Cardiac septum (tissue), 1 donor: ENCODE measurements at places on chromosomes 2 and 18. TPM values are rescaled to one million over a fixed set of nuclear protein-coding genes. Genes with fewer than 3 reads are reported as not detected.

GRCh38 chr18:49207361-49207760 lies 253.1 kb downstream of the DYM start:
- no peak for DNase-seq

DNA sequence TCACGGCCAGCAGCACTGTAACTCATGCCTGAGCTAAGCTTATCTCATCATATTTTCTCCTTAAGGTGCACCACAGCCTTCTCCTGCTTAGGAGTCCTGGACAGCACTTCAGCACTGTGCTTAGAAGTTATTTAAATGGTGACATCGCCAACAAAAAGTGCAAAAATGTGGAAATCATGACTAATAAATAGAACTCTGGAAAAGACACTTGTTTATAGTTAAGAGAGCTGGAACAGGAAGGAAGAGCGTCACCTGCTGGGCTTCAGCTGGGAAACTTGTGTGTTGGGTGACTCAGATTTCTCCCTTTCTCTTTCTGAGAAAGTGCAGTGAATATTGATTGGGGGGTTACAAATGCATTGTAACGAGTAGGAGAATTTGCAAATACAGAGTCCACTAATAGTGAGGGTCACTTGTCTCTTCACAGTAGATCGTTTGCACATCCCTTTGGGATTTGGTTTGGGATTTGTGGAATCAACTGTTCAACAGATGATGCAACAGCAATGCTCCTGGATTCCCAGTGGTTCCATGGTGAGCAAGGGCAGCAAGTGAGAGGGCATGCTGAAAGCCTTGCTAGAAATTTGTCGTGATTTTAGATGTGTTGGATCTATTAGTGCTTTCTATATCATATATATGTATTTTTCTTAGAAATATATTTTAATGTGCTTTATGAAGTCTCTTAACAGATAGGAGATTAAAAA lies 84.2 kb downstream of the DOK6 start:
- no peak for DNase-seq

- DNase-seq, result no peak
Measured at GRCh38 chr2:219709331-219709761, 81.9 kb downstream of the SLC4A3 start.

DNA sequence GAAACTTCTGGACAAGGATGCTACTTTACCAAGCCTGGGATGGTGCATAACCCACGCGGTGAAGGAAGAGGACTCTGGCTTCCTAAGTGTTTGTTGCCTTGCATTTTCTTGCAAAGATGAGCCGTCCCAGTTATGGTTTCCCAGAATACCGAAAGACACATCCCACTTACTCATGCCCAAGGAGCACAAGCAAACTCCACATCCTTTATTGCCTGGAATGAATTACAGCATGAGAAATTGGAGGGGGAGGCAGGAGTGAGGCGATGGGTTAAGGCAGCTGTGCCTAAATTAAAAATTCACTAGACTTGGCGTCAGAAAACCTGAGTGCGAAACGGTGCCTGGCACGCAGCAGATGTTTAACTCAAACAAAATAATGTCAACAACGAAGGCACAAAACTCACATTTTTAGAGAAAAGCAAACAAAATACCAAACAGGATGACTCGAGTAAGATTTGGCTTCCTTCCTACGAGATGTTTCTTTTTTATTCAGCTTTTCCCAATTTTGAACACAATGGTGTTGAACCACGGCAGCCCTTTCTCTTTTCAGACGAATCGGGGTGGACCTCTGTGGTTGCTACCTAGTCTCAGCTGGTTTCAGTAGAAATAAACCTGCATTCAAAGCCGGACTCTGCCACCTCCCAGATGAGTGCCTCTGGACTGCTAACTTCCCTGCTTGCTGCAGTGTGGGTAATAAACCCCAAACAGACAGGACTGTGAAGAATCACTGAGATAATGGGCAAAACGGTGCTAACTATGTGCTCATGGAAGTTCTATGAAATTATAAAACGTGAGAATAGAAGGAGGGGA lies 100.3 kb upstream of the NCK2 start:
- DNase-seq, result no peak

Gene INO80C
- total RNA-seq, result 21.8 TPM

DNA sequence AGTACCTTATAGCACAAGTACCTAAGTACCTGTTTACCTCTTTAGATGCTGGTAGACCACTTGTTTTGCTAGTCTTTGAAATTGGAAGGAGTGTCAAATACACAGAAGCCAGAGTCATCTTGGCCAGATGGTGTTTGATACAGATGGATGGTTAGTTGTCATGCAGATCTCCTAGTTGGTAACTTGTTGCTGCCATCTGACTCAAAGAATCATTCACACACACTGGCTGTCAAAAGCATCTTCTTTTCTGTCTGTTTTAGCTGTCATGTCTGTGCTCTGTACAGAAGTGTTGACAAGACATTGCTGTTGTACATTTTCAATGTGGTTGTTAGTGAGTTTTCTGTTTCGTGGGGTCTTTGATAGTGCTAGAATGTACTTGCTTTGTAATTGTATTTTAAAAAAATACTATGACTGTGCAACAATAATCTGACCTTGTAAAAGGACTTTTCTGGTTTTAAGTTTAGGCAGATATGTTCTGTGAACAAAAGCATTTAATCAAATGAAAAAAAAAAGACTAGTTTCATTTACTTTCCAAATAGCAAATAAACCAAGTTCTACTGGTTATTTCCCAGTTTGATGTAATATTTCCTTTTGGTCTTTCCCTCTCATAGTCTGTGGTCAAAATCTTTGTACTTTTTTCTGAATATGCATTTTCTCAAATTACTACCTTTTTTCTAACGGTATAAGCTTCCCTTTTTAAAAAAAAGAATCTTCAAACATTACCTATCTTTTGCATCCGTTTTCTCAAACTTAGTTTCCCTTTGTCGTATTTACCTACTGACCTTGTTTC lies 39.9 kb downstream of the TANK start:
- no peak for DNase-seq

GRCh38 chr2:174704642-174705041 lies 59.6 kb downstream of the CHRNA1 start:
- no peak for DNase-seq

Gene TEKT4
- 0.32 TPM for total RNA-seq

GRCh38 chr2:119252186-119253113 lies 28.8 kb downstream of the STEAP3 start:
- DNase-seq, result peak; percentile 59

GRCh38 chr2:35454966-35455638 lies 900.5 kb upstream of the CRIM1 start:
- DNase-seq, result no peak

Gene LIMS4
- total RNA-seq, result 4.5 TPM

DNA sequence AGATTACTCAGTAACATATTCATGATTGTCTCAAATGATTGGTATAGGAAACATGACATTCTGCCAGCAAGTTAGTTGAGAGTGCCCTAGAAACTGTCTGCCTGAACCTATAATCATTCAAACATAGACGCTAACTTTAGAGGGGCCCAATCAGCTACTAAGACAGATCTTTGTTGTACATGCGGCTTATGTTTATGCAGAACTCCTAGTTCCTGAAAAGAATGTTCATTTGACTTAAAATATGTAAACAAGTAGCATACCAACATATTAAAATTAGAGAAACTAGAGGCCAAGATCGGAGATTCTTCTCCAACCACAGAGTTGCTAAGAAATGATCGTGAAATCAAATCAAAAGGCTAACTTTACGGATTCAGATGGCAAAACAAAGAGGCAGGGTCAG lies 4.2 kb upstream of the METAP1D start:
- no peak for DNase-seq

DNA sequence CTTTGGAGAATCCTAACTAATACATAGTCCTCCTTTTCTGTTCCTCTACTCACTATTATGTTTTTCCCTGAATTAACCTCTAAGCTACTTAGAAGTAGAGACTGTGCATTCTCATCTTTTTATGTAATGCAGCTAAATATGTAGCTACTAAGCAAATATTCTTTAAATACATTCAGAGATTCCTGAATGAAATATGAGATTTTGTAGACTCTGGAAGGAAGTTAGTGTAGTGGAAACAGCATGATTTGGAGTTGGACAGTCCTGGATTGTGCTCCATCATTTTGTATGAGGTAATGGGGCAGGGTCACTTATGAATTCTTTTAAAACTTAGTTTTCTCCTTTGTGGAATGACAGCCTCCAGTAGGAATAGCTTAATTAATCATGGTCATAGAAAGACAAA lies 24.7 kb upstream of the NT5C1B start:
- no peak for DNase-seq

DNA sequence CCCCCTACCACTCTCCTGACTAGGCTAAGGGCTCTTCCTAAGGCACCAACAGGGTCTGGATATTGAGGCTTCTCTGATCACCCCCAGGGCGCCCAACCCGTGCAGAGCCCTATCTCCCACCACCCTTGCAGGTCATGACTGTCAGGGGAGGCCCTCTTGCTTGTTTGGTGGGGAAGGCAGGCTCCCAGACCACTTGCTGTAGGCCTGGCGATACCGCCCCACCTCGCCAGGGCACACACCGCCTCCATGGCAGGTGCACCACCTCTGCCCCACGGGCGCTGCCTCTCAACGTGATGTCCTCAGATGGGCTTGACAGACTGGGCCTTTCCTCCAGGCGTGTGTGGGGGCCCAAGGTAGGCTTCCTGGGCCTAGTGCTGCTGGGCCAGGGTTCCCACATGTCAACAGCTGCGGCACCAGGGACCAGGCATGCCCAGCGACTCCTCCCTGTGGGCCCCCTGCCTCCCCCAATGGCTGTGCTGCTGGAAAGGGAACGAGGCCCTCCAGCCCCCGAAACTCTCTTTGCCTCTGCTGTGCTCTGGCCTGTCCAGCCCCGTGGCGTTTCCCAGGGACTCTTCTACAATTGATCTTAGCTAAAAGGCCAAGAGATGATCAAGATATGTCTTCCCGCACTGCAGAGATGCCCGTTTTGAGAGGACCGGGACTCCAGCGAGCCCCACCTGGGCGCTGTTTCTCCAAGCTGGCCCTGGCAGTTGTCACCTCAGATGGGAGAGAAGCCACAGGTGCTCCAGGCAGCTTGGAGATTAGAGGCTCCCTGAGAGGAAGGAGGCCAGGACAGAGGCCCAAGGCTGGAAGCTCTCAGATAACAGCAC lies 7.5 kb downstream of the NPPC start:
- peak; percentile 41 for DNase-seq

GRCh38 chr2:170819680-170820664 lies 3.3 kb downstream of the GAD1 start:
- DNase-seq, result no peak

DNA sequence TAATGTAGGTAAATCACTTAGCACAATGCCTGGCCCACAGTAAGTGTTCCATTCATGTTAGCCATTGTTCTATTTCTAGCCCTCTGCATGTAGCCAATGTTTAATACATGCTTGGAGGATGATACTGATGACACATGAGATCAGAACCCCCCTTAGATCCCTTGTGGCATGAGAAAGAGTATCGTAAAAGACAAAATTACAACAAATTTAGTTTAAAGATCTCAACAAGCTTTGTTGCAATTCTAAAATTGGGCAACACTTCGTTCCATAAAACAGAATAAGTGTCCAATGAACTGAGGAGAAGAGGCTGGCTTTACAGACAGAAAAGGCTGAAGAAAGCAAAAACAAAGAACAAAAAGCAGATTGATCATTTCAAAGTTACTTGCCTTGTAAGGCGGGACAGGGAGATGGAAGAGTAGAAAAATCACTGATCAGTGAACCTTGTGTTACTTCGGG lies 148.7 kb upstream of the SLC1A4 start:
- no peak for DNase-seq

Gene PROM2
- 0.83 TPM for total RNA-seq

Gene CNNM4
- 36.8 TPM for total RNA-seq

DNA sequence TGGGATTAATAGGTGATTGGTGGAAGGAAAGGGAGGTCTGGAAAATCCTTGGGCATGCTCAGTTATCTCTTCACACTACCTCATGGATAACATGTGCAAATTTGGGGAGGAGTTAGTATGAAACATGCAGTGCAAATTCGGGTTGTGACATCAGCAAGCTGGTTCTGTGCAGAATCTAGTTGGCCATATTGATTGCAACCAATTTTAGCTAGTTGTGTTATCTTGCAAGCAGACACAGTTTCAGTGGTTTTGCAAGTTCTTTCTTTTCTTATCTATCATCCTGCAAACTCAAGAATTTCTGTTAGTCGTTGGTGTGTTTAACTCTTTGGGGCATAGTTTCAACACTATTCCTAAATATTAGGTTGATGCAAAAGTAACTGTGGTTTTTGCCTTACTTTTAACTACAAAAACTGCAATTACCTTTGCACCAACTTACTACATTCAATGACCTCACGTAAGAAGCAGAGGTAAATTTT lies 135.4 kb downstream of the PTH2R start:
- DNase-seq, result no peak

Gene ASB3
- total RNA-seq, result 9.2 TPM

- DNase-seq, result no peak
Measured at GRCh38 chr2:72983500-72984161, 66.3 kb downstream of the EMX1 start.

GRCh38 chr2:74816540-74817303 lies 17.2 kb upstream of the HK2 start:
- DNase-seq, result no peak

- DNase-seq, result no peak
Measured at GRCh38 chr2:68847751-68848150, 23.4 kb downstream of the BMP10 start.

- DNase-seq, result no peak
Measured at GRCh38 chr2:85066006-85066740, 67.0 kb upstream of the TCF7L1 start.

Gene UGT1A3
- not detected for total RNA-seq

DNA sequence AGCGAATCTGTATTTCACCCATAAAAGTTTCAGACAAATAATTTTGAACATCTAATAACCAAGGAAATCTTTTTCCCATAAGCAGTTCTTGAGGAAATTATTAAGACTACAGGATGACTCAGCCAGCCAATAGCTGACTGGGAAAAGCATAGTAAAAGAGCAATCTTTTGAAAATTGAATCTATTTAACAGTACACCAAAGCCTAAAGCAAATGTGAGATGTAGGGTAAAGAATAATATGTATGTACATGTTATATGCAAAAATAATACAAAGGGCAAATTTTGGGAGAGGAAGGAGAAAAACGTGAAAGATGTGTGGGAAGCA lies 12.6 kb upstream of the KDSR start:
- DNase-seq, result no peak

DNA sequence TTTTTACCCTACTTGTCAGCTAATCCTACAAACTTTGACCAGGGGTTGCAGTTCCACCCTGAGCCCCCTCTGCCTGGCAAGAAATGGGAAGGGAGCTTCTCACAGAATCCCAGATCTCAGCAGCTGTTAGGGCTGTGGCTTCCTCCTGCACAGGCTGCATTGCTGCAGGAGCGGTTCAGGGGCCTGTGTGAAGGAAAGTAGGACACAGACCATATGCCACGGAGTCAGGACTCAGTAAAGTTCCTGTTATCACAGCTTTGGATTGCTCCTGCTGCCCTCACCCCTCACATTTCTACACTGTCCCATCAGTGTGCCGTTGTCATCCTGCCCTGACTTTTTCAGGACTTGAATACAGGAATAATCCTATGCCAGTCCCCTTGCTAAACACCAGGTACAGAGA lies 62.8 kb upstream of the SP3 start:
- no peak for DNase-seq

DNA sequence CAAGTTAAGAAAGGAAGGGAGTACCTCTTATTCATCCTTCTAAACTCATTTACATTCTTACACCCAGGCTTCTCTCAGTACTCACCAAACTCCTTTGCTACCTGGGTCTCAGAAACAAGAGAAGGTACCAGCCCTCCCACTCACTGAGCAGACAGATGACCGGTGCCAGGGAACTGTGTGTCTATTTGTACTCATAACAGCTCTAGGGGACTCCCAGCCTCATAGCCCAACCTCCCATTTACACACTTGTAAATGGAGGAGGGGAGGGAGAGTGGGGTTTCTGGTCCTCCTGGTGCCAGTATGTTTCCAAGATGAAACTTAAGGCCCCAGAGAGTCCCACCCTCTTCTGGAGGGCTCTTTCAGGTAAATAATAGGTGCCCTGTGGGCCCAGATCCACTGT lies 42.8 kb upstream of the SIGLEC15 start:
- DNase-seq, result no peak
